ENCODE measurements at places on chromosomes 11 and 22.

DNA sequence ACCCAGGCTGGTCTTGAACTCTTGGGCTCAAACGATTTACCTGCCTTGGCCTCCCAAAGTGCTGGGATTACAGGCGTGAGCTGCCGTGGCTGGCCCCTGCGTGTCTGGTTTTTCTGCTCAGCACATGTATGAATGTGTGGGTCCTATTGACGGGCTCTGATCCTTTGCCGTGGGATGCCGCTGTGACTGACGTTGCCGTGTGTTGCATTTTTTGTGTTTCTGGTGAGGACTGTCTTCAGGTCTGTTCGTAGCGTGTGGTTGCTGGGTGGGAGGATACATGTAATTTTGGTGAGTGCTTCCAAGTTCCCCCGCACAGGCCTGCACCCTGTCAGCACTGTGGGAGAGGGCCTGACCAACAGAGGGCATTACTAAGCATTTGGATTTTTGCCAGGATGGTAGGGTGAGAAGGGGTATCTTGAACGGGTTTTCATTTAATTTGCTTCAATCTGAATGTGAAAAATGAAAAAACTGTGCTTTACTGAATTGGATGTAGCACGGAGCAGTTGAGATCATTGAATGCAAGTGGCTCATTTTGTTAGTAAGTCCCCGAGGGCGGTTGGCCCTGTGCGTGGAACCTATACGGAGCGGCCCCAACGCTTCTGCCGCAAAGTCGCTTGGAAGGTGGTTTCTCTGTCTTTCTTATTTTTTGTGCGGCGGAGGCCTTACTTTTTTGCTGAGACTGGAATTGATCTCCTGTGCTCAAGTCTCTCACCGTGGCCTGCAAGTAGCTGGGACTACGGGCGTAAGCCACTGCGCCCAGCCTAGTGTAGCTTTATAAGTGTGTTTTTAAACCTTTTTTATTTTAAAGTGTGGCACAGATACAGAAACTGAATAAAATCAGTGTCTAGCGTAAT is 8.2 kb downstream of the ZBED4 start:
- DNase-seq, result no peak

GRCh38 chr11:101717619-101718018 is 133.8 kb upstream of the TRPC6 start:
- no peak for DNase-seq

- DNase-seq, result no peak
Observed at GRCh38 chr11:116646191-116646590, 126.6 kb downstream of the BUD13 start.

- no peak for DNase-seq
Observed at GRCh38 chr22:17846326-17846992, 72.2 kb upstream of the BID start.

GRCh38 chr11:23151819-23152218 is 291.5 kb upstream of the CCDC179 start:
- no peak for DNase-seq

- no peak for DNase-seq
Observed at GRCh38 chr11:1920909-1921573, 1.5 kb downstream of the TNNT3 start.

DNA sequence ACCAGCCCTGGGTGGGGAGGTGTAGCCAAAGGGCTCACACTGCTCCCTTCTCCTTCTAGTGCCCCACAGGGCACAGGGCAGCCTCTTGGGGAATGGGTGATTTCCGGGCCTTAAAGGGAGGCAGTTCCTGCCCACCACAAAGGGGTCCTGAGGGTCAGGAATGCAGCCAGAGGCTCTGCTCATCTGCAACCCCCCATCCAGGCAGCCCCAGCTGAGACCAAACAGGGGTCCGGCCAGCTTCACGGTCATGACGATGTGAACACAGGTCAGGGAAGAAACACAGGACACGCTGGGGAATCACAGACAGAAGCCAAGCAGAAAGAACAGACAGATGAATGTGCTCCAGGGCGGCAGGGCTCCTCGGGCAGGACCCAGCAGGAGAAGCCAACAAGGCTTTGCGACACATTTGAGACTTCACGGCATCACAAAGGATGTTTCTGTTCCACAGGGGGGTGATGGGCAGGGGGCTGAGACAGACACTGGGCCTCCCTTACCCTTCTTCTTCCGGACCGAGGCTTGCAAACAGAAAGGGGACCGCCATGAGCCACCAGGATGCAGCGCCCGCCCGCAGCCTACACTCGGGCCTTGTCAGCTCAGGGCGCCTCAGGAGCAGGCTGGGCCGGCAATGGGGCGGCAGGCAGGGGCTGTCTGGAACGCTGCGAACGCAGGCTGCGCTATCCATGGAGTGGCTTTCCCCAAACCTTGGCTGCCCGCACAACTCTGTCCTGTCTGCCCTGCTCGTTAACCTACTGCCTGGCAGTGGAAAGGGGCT is 101.9 kb downstream of the CTTN start:
- DNase-seq, result no peak

GRCh38 chr11:87353771-87354345 is 316.1 kb downstream of the TMEM135 start:
- no peak for DNase-seq

DNA sequence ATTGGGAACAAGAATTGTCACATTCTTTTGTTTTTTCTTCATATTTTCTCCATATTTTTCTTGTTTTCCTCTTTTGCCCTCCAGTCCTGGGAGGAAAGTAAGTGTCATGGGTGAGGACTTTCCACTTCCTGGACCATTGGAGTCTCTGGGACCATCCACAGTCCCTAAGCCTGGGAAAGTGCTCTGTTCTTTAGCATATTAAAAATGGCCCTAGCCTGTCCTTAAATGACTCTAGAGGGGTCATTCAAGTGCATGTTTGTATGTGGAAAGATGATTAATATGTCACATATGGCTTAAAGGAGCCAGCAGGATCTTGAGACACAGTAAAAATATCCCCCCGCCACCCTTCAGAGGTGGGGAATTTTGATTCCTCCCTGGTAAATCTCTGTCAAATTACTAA is 20.1 kb upstream of the SCGB1D1 start:
- no peak for DNase-seq
